Natural killer cell (primary cell): ENCODE measurements at places on chromosomes 7 and 10. TPM values are rescaled to one million over a fixed set of nuclear protein-coding genes. Genes with fewer than 3 reads are reported as not detected.

GRCh38 chr7:127870231-127870907 lies 160.9 kb downstream of the LRRC4 start:
- no peak overlapping the region for H3K27ac ChIP-seq
- H3K36me3 ChIP-seq = no peaks in the 10 kb centered on the region
- H3K4me1 ChIP-seq = no peaks in the 10 kb centered on the region
- H3K4me3 ChIP-seq = no peak overlapping the region
- no peak for DNase-seq

- H3K27ac ChIP-seq = no peak overlapping the region
- peaks cover 21% of the 10 kb centered on the region for H3K36me3 ChIP-seq
- H3K4me1 ChIP-seq = peaks cover 33% of the 10 kb centered on the region
- peak; percentile 63 for DNase-seq
- H3K4me3 ChIP-seq = no peak overlapping the region
These were observed 36.5 kb upstream of the AP5Z1 start for GRCh38 chr7:4738711-4739527.

DNA sequence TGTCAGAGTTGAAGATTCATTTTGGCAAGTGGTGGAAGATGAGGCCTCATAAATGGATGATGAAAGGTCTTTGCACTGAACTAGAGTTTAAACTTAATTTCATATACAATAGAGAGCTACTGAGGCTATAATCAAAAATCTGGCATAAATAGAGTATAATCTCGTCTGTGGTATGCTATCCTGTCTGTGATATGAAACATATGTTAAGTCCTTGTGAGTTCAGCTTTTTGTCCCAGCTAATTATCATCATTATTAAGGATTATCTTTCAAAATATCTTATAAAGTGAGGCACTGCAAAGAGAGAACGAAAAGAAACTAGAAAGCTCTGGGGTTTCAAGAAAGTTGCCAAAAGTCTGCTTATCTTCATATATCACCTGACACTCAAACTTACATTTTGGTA lies 83.4 kb downstream of the GAD2 start:
- DNase-seq = no peak
- H3K4me1 ChIP-seq = no peaks in the 10 kb centered on the region
- H3K27ac ChIP-seq = no peak overlapping the region
- H3K36me3 ChIP-seq = no peaks in the 10 kb centered on the region
- H3K27me3 ChIP-seq = no peaks in the 10 kb centered on the region

DNA sequence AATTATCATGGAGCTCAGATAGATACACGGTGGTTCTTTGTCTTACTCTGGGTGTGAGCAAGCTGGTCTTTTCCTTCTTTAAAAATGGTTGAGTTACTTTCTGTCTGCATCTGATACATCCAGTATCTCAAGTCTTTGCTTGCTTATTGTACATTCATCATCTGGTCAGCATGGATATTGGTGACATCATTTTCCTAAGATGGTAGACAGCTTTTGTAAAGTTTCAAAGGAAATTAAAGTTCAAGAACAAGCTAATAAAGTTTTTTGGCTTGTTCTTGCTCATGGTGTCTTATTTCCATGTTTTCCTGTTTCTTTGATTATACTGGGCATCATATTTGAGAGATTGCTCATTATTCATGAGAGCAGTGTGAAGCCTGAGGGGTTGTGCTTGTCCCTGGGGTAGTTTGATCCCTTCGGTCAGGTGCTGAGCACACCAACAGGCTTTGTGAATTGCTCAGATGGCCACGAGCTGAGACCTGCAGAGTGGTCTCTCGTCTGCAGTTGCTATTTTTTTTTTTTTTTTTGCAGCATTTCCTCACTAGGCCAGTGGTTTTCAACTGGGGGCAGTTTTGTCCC lies 38.5 kb downstream of the MGMT start:
- no peaks in the 10 kb centered on the region for H3K27me3 ChIP-seq
- H3K4me3 ChIP-seq = no peak overlapping the region
- no peak overlapping the region for H3K27ac ChIP-seq

- no peak overlapping the region for H3K27ac ChIP-seq
- no peaks in the 10 kb centered on the region for H3K4me1 ChIP-seq
- H3K4me3 ChIP-seq = no peak overlapping the region
These were observed 18.4 kb upstream of the FLNC start for GRCh38 chr7:128811631-128812430.

RPEL1 gene
- not detected for total RNA-seq

CFAP69 gene
- total RNA-seq = 0.13 TPM

EPO gene
- total RNA-seq = not detected

ATP5MK gene
- 121 TPM for total RNA-seq

CPED1 gene
- 0.50 TPM for total RNA-seq

IRF5 gene
- 19.5 TPM for total RNA-seq
